Epithelial cell of umbilical artery (primary cell): ENCODE measurements at places on chromosomes 3 and 15. TPM values are rescaled to one million over a fixed set of nuclear protein-coding genes. Genes with fewer than 3 reads are reported as not detected.

SERPINI2 gene
- not detected in 2 replicates for total RNA-seq

OR5AC2 gene
- total RNA-seq: not detected in 2 replicates

TRIM59 gene
- 30.9 and 46.4 TPM in 2 replicates for total RNA-seq

SYNPR gene
- not detected in 2 replicates for total RNA-seq

LSMEM2 gene
- total RNA-seq: not detected in 2 replicates

SPTBN5 gene
- 2.9 and 7.0 TPM in 2 replicates for total RNA-seq

NGLY1 gene
- 29.6 and 42.9 TPM in 2 replicates for total RNA-seq

HTR3E gene
- total RNA-seq: not detected in 2 replicates

FRMD5 gene
- total RNA-seq: 23.1 and 29.0 TPM in 2 replicates

C3orf80 gene
- under 0.01 TPM in 1 of 2 replicates, not detected in the other for total RNA-seq

SKOR1 gene
- under 0.01 TPM in 1 of 2 replicates, not detected in the other for total RNA-seq

CYP1A2 gene
- total RNA-seq: not detected in 2 replicates

IQCF5 gene
- total RNA-seq: not detected in 2 replicates

C15orf39 gene
- total RNA-seq: 4.0 and 9.4 TPM in 2 replicates

CYP8B1 gene
- not detected in 2 replicates for total RNA-seq

GPR171 gene
- total RNA-seq: not detected in 2 replicates
